ENCODE measurements at places on chromosomes 4 and X.

- H3K4me1 ChIP-seq: peaks cover 2% of the 10 kb centered on the region
- H3K27me3 ChIP-seq: no peaks in the 10 kb centered on the region
- DNase-seq: peak; percentile 74
- H3K4me3 ChIP-seq: peak overlapping the region; percentile 78
Measured at GRCh38 chrX:53093177-53093655, 726 bp upstream of the KANTR start.

DNA sequence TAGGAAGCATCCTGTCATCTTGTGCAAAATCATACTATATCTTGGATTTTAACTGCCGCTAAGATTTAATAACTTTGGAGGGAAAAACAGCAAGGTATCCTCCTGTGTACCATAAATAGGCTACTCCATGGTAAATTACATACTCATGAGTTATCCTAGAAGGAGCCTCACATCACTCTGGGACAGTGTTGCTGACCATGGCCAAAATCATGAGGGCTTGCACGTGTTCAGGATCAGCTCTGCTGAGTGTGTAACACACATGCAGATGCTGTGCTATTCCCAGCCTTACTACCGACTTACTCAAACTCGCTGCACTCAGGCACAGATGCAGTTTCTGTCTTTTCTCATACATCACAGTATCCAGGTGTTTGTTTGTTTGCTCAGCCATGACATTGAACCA is 56.6 kb downstream of the DKK2 start:
- no peak overlapping the region for H3K27ac ChIP-seq
- no peaks in the 10 kb centered on the region for H3K27me3 ChIP-seq
- DNase-seq: no peak
- H3K36me3 ChIP-seq: no peaks in the 10 kb centered on the region
- no peaks in the 10 kb centered on the region for H3K4me1 ChIP-seq
- H3K4me3 ChIP-seq: no peak overlapping the region

DNA sequence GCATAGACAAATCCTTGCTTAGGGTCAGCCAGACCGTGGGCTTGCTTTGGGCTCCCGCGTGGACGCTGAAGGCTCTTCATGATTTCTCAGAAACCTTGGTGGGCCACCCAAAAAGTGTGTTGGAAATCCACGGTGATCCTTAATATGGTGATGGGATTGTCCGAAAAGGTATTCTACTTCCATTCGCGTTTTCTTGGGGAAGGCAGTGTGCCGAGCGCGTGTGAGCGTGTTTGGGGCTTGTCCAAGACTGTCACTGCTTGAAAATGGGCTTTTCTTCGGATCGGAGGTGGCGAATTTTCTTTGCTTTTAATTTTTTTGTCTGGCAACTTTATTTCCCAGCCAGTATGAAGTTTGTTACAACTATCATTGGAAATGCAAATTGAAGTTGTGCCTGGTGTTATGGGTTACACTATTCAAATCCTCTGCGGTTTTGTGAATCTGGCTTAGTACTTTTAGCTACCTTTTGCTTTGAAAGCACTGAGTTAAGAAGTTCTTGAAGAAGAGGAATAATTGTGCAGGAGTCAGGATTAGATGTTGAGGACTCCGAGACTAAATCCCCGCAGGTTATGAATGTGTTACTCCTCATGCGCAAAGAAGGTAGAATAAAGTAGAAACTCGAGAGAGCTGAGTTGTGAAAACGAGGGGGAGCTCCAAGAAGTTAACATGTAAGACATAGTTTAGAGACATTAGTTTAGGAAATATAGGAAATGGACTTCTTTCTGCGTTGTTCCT is 3.2 kb downstream of the SPRY1 start:
- peak overlapping the region; percentile 61 for H3K4me3 ChIP-seq
- no peak for DNase-seq
- no peaks in the 10 kb centered on the region for H3K27me3 ChIP-seq

DNA sequence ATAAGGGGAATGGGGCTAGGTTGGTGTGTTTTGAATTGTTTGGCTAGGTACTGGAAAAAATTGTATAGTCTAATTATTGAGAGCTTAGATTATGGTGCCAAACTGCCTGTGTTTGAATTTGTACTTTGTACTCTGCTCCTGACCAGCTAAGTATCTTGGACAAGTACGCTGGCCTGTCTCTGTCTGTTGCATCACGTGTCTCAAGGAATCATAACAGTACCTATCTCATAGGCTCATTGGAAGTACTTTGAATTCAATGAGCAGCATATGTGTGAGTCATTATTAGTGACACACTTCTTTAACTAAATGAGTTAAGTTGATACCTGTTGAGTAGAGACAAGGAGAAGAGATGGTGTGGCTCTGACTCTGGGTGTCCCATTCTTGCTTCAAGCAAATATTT is 69.5 kb upstream of the MND1 start:
- H3K27ac ChIP-seq: no peak overlapping the region
- H3K4me3 ChIP-seq: no peak overlapping the region
- DNase-seq: no peak
- no peaks in the 10 kb centered on the region for H3K36me3 ChIP-seq
- no peaks in the 10 kb centered on the region for H3K27me3 ChIP-seq

- H3K36me3 ChIP-seq: no peaks in the 10 kb centered on the region
- DNase-seq: no peak
- no peak overlapping the region for H3K4me3 ChIP-seq
- H3K27me3 ChIP-seq: no peaks in the 10 kb centered on the region
Measured at GRCh38 chr4:80235451-80235850, 31.0 kb upstream of the FGF5 start.

DNA sequence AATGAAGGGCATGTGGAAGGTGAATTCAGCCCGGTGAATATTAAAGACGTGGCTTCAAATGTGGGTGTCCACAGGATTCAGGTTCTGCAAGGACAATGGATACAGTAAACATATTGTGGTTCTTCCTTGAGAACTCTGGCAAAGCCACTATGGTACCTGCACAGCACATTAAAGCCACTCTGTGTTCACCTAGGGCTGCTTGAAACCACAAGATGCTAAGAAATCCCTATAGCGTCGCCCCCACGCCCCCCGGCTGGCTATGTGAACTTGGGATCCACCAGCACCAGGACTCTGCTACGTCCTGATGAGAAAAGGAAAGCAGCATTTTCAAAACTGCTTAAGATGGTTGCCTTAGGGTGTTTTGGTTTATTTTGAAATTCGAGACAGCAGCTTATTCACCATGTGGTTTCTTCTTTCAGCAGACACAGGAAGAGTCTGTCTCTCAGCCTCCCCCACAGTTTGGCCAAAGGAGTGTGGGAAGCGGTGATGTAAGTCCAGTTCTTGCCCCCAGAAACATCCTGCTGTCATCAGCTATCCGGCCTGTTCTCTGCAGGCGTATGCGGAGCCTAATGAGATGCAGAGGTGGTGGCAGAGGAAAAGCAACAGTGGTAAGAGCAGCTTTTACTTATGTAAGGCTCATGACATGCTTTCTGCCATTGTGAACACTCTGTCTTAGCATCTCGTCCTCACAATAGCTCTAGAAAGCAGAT is 111.5 kb downstream of the AFAP1 start:
- peak overlapping the region; percentile 73 for H3K27ac ChIP-seq
- no peaks in the 10 kb centered on the region for H3K27me3 ChIP-seq

DNA sequence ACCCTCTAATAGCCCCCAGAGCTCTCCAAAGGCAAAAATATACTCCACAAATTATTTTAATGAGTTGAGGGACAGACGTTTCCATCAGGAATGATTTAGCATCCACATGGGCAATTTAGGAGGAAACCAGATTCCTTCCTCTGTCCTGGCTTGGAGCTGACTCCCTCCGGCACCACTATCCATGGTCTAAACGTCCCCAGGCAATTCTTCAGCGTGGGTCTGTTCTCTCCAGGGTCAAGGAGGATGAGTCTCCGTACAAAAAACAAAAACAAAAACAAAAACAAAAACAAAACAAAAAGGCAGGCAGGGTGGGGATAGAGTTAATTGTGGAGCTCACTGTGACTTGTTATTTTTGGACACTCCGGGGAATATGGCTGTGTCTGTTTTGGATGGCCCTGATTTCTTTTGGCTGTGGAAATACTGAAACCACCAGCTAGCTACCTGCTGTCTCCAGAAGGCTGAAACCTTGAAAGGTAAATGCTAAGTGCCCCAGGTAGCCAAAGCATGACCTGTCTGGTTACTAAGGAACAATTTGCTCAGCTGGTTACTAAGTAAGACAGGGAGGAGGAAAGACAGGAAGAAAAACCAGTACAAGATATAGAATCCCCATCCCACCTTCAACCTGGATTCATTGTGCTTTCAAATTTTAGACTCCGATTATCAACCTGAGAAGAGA is 419.1 kb upstream of the LCORL start:
- H3K4me3 ChIP-seq: no peak overlapping the region
- H3K27ac ChIP-seq: no peak overlapping the region
- H3K36me3 ChIP-seq: no peaks in the 10 kb centered on the region
- no peaks in the 10 kb centered on the region for H3K4me1 ChIP-seq
- DNase-seq: no peak

DNA sequence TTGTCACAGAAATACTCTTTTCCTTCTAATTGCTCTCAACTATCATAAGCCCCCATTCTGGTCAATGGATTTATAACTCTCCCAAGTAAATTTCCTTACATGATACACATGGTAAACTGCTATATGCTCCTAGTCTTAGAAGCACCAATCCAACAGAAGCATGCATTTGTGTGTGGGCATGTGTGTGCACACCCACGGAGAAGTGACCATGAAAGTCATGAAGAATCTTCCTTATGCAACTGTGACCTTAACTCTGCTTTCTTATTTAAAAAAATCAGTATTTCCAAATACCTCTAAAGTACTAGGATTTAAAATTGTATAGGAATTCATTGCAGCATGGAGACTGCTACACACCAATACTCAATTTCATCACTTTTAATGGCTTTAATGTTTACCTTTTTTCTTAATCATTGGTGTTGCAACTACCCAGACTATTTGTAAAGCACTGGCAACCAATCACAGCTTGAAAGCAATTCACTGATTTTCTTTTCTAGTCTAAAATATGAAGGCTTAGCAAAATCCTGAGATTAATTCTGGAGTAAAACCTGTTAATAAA is 47.6 kb downstream of the MAML3 start:
- no peak for DNase-seq
- H3K27ac ChIP-seq: no peak overlapping the region
- no peak overlapping the region for H3K4me3 ChIP-seq
- no peaks in the 10 kb centered on the region for H3K36me3 ChIP-seq

- DNase-seq: no peak
- H3K27ac ChIP-seq: no peak overlapping the region
- H3K4me3 ChIP-seq: no peak overlapping the region
Measured at GRCh38 chr4:15443371-15444160, 15.7 kb downstream of the C1QTNF7 start.

DNA sequence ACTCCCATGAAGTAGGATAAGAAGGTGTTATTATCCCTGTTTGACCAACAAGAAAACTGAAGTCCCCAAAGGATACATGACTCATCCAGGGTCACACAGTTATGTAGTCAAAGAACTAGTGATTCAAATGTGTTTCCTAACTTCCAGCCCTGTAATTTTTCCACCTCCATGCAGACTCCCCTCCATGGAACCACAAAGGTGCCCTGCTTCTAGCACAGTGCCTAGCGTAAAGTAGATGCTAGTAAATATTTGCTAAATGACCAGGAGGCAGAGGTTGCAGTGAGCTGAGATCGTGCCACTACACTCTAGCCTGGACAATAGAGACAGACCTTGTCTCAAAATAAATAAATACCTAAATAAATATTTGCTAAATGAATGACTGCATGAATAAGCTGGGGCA is 55.8 kb downstream of the FRMPD3 start:
- DNase-seq: no peak
- no peaks in the 10 kb centered on the region for H3K36me3 ChIP-seq
- H3K27ac ChIP-seq: no peak overlapping the region
- no peak overlapping the region for H3K4me3 ChIP-seq
- no peaks in the 10 kb centered on the region for H3K4me1 ChIP-seq

GRCh38 chrX:46645614-46646013 is 72.0 kb downstream of the CHST7 start:
- H3K4me1 ChIP-seq: peaks cover 4% of the 10 kb centered on the region
- H3K36me3 ChIP-seq: no peaks in the 10 kb centered on the region
- DNase-seq: no peak
- H3K27me3 ChIP-seq: no peaks in the 10 kb centered on the region
- no peak overlapping the region for H3K4me3 ChIP-seq

All from T-cell (primary cell).